Hematopoietic multipotent progenitor cell treated with erythropoietin and hydrocortisone succinate and interleukin-3 and kit ligand, for 15 days (in vitro differentiated cells): ENCODE measurements at places on chromosomes 12 and 14.

GRCh38 chr14:54325766-54326165 lies 71.0 kb upstream of the CDKN3 start:
- DNase-seq: no peak

DNA sequence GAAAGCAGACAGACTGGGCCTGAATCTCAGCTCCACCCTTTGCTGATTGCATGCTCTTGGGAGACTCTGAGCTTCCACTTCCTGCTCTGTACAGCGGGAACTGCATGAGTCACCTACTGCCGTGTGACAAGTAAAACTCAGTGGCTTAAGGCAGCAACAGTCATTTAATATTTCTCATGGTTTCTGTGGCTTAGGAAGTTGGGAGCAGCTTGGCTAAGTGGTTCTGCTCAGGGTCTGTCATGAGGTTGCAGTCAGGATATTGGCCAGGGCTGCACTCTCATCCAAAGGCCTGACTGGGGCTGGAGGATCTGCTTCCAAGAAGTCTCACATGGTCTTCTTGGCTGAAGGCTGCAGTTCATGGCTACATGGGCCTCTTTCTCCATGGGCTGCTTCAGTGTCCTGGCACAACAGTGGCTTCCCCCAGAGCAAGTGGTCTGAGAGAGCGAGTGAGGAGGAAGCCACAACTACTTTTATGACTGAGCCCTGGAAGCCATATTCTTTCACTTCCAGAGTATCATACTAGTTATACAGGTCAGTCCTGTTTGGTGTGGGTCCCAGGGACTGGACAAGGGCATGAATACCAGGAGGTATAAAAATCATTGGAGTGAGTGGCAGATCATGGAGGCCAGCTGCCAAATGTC lies 49.7 kb downstream of the FAM222A start:
- no peak for DNase-seq

DNA sequence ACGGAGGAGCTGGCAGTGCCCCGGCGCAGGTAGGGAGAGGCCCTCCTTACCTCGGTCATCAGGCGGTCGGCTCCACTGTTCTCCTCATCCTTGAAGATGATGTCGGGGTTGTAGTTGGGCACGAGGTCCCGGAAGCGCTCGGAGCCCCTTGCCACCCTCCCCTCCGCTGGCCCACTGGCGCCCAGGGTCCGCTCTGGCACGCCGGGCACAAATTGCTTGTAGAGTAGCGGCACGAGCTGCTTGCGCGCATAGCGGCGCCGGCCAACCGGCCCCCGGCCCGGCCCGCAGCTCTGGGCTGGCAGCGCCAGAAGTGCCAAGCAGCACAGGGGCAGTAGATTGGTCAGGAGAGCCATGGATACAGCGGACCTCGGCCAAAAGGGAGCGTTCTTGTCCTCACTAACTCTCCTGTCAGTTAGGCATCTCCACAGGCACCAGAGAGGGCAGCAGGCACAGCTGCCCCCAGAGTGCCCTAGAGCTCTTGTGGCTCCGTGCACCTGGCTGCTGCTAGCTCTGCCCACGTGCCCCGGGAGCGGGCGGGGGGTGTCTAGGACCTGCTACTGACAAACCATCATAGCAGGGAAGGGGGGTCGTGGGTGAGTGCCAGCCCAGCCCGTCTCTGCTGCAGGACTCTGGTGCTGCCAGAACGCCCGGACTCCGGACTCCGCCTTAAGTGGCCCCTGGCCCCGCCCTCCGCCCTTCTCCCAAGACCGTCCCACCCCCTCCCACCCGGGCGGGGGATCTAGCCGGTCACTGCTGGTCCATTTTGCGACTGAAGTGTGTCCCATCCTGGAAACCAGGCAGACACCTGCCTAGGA lies at the start of gene DHH:
Gene DHH (minus strand): TSS at position 642 of the 815 bp plus-strand sequence. CDS start 289 bp downstream, at position 353.
- no peak for DNase-seq

DNA sequence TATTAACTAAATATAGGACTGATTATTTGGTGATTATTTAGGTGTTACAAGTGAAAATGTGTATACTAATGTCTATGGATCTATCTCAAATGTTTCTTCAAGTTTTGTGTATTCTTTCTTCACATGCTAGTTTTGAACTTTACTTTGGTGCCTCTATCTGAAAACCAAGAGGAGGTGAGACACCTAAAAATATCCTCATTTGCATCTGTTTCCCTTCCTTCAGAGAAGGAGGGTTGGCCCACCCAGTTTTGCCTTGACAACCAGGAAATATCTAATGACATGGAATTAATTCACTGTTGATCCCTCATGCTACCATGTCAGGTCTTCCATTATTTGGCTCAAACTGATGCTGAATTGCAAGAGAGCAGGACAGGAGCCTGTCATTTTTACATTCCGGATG lies 500.4 kb downstream of the NELL2 start:
- DNase-seq: no peak
